ENCODE measurements at places on chromosomes 16 and 17.

DNA sequence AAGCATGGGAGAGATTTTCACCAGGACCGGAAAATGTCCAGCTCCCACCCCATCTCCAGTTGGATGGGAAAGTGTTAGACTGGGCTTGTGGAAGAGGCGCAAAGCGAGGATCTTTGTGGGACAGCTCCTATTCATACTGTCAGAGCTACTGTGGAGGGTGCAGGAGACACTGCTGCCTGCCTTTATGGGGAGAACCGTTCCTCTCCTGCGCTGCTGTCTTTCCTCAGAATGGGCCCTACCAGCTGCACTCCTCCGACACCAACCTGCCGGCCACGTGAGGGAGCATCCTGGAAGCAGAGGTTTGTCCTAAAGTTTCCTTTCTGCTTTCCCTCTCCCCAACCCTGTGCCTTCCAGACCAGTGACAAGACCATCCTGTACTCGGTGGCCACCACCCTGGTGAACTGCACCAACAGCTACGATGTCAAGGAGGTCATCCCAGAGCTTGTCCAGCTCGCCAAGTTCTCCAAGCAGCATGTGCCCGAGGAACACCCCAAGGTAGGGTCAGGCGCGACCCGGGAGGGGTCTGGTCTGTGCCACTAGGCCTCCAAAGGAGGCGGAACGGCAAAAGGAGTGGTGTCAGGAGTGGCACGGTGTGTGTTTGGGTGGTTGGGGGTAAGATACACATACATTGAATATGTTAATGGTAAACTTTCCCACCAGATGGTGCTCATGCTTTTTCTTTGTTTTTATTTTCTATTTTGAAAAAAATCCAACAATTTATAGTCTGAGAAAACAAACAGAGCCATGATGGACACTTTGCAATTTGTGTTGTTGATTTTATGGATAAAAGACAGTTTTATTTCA is 23.0 kb downstream of the SLC35G3 start:
- peak; percentile 28 for DNase-seq

DNA sequence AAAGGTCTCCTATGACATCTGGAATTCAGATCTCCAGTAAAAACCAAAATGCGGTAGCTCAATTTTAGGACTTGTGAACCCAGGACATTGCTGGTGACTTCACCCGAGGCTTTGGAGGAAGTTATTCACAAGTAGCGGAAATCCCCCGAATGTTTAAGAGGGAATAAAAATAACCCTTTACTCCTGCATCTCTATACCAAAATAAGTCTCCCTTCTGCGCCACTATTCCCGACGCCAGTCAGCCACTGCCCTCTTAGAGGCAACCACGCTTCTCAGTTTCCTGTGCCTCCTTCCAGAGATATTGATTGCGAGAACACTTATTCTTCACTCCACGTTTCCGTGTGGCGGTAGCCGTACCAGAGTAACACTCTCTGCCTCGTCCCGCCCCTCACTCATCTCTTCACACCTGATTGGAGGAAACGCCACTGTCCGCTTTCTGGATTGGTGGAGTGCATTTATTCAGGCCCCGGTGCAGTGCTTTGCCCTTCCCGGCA is 27.4 kb downstream of the EMP2 start:
- peak; percentile 78 for DNase-seq

GRCh38 chr16:84741340-84741830 is 41.6 kb downstream of the USP10 start:
- DNase-seq: no peak

DNA sequence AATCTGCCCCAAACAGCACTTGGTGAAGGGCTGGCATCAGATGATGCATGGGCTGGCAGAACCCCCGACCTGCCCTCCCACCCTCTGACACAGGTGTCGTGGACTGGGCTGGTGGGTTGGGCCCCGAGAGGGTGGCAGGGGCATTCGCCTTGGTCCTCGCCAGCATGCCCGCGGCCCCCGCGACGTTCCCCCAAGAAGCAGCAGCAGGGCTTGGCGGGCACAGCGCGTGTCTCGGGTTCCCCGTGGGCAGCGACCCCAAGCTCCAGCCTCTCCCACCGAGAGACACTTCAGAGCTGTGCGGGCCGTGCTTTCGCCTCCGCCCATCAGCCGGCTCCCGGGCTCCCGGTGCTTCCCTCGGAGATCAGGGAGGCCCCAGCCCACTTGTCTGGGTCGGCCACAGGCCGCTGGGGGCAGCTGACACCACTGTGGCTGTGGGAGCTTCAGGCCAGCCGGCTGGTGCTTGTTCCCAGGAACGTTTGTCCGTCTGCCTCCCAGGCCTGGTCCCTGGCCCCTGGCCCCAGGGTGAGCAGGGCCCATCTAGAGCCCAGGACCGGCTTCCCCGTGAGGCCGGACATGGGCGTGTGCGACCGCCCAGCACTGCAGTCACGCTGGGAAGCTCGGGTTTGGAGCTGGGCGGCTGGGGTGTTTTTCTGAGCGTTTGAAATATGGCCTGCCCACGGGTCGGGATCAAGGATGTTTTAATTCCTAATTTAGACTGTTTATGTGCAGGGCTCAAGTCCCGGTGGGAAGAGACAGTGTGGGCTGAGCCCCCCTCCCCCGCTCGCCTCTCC is 16.6 kb downstream of the CACNA1H start:
- no peak for DNase-seq

- no peak for DNase-seq
Measured at GRCh38 chr17:56735842-56736241, 97.9 kb downstream of the C17orf67 start.

DNA sequence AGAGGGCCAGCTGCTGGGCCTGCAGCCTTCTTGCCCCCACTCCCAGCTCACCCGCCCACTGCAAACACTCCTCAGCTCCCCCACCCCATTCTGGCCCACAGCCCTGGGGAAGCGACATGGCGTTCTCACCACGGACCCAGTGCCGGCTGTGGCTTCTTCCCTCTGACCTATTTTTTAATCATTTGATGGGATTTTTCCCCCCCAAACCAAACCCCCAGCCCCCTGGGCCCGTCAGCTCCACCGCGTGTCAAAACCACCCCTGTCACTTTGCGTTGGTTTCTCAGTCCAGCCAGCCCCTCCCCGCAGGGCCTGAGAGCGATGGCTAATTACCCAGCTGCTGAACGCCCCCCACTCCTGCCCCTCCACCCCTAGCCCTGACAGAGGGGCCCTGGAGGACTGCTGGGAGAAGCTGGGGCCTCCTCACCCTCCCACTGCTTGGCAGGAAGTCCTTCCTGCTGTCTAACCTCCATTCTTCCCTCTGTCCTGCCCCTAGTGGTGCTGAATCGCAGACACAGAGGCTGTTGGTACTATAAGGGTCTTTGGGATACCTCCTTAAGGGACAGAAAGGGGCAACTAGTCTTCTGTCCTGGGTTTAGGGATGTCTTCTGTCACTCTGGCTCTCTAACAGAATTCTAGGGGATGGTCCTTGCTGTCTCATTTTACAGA is 7.5 kb upstream of the TBX21 start:
- DNase-seq: no peak

- DNase-seq: no peak
Measured at GRCh38 chr16:63684149-63685101, 1437.4 kb downstream of the CDH11 start.

GRCh38 chr16:56814537-56815432 is 50.2 kb upstream of the SLC12A3 start:
- no peak for DNase-seq

DNA sequence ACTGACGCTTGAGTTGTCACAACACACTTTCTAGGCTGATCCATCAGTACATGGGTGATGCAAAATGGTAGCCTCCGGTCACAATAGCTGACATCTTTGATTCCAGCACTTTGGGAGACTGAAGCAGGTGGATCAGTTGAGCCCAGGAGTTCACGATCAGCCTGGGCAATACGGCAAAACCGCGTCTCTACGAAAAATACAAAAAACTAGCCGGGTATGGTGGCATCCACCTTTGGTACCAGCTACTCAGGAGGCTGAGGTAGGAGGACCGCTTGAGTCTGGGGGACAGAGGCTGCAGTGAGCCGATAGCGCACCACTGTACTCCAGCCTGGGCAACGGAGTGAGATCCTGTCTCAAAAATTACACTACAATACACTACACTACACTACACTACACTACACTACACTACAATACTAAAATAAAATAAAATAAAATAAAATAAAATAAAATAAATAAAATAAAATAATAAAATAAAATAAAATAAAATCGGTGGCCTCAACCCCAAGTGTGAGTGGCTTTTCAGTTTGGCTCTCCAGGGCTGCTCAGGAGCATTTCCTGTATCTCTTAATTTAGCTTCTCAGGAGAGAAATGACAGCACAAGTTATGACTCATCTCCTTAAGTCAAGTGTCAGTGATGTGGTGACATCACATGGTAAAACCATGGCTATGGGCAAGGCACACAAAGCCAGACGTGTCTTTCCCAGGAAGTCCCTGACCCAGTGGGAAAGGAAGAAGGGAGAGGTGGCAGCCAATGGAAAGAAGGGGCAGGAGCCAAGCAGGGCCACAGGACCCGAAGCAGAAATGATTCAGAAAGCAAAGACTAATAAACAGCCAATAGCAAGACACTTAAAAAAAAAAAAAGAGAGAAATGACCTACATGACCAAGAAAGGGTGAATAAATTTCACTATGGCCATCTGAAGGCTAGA is 75.3 kb upstream of the TBC1D3K start:
- DNase-seq: no peak

DNA sequence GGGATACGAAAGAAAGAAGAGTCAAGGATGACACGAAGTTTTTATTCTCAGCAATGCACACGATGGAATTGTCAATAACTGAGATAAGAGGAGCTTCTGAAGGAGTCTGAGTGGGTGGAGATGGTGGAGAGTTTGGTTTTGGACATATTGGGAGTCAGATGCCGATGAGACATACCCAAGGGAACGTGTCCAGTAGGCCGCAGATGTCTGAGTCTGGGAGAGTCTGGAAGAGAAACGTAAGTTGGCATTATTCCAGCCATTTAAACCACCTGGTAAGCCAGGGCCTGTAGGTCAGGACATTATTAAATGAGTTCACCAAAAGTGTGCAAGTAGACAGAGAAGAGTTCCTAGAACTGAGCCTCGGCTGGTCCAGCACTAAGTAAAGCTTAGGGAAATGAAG is 478.3 kb upstream of the CDH5 start:
- DNase-seq: no peak

DNA sequence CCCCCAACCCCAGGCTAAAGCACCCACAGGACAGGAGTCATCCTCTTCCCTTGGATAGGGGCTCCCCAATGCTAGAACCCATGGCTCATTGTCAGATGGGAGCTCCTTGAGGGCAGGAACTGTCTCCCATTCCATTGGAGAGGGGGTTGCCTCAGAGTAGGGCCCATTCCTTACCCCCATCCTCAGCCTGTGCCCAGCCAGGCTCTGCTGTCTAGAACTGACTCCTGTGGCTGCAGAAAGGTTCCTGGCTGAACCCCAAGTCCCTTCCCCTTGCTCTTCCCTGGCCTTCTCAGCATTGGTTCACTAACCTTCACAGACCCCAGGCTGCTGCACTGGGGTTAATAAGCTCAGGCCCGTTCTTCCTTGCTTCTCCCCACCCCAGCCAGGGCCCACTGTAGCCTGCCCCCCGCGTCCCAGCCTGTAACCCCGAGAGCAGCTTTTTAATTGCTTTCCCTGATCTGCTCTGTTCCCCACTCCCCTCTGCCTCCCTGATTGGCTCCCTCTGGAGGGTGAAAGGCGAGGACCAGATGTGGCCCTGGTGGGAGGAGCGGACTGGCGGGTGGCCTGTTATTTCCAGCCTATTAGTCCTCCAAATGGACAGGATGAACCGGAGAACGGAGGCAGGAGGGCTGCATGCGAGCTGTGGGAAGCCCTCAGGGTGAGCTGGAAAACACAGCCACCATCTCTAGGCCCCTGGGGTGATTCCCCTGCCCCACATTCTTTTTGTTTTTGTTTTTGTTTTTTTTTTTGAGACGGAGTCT is 6.0 kb upstream of the GFAP start:
- DNase-seq: no peak

- no peak for DNase-seq
Measured at GRCh38 chr17:56756536-56756935, 77.2 kb downstream of the C17orf67 start.

GRCh38 chr17:43015579-43015978 is 6.6 kb downstream of the VAT1 start:
- DNase-seq: peak; percentile 5

GRCh38 chr17:58447039-58447975 is 30.0 kb upstream of the RNF43 start:
- DNase-seq: peak; percentile 74

- DNase-seq: no peak
Measured at GRCh38 chr16:83220066-83220465, 587.7 kb upstream of the HSBP1 start.

- no peak for DNase-seq
Measured at GRCh38 chr17:57705921-57706695, 39.0 kb downstream of the CCDC182 start.

DNA sequence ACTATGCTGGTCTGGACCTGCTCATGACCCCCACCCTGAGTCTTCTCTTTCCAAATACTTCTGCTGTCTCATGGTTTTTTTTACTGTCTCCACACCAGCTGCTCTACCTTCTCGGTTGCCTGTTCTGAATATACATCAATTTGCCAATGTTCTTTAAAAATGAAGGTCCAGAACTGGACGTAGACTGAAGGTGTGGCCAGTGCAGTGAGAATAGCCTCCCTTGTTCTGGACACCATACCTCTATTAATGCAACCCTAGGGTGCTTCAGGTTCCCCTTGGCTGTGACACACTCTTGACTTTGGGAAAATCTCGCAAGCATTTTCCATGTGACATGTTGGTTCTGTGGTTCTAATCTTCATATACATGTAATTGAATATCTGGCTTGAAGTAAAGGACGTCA is 15.3 kb upstream of the IL21R start:
- DNase-seq: no peak

DNA sequence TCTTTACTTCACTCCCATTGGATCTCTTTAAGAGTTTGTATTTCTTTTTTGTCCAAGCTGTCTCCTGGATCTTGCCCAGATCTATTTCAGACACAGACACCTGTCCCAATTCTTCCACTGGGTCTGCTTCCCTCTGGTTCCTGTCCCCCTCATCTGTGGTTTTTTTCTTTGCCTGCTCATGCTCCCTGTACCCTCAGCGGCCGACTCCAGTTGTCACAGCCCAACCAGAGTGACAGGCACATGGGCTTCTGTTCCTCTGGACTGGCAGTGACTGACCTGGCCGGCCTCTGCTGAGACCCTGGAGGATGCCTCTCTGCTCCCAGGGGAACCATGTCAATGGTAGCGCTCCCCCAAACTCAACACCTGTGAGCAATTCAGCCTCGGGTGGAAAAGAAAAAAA is 142.6 kb downstream of the WSCD1 start:
- DNase-seq: no peak

- DNase-seq: peak; percentile 8
Measured at GRCh38 chr17:81002409-81003361, 11.0 kb downstream of the CHMP6 start.

DNA sequence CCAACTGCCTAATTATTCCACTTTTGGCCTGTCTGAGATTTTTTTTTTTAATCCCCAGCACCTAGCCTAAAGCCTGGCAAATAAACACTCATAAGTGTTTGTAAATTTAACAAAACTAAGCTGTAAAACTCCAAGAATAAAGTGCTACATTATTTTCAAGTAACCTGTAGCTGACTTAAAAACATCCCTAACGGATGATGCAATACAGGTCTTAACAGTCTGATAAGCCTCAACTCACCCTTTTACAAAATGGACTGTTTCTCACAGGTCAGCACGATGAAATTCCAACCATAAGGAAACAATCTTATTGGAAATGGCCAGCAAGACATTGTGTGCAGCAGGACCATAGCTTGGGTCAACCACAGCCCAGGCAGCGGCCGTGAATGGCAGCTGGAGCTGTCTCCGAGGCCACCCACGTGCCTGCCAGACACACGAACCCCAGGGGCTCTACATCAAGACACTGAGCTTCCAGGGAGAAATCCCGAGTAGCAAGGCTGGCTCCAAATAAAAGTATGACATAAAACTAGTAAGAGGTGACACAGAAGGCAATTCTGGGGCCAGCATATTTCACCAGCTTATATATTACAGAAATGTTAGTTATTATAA is 58.9 kb downstream of the NDEL1 start:
- no peak for DNase-seq

GRCh38 chr17:21019976-21020586 is 22.7 kb downstream of the USP22 start:
- peak; percentile 61 for DNase-seq
